ENCODE measurements at places on chromosomes 2 and 18. TPM values are rescaled to one million over a fixed set of nuclear protein-coding genes. Genes with fewer than 3 reads are reported as not detected.

- peak; percentile 86 for DNase-seq
Observed at GRCh38 chr2:71503837-71504236, 50.5 kb downstream of the DYSF start.

The MOCOS gene
- total RNA-seq = 0.34 TPM

The CNGA3 gene
- total RNA-seq = not detected

GRCh38 chr2:159129269-159129668 is 157.2 kb downstream of the WDSUB1 start:
- DNase-seq = no peak

- DNase-seq = no peak
Observed at GRCh38 chr2:30393510-30393909, 53.5 kb upstream of the LCLAT1 start.

The PMS1 gene
- total RNA-seq = 39.1 TPM
